Kidney (tissue), 22 donors: ENCODE measurements at places on chromosomes 3 and 15. TPM values are rescaled to one million over a fixed set of nuclear protein-coding genes. Genes with fewer than 3 reads are reported as not detected.

GRCh38 chr3:101602731-101603130 lies 28.8 kb downstream of the PCNP start:
- DNase-seq, result no peak

DNA sequence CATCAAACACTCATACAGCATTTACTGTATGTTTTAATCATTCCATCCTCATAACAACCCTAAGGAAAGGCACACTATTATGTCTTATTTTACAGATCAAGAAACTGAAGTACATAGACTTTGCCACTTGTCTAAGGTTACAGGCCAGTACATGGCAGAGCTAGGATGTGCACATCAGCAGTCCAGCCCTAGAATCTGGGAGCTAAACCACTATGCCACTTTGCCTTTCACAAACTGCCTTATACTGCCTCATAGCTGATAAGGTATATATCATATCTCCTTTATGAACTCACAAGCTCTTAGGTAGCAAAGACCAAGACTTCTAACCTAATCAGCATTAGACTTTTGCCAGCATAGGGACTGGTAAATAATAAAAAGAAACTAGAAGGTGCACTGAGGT lies 49.1 kb downstream of the MYO9A start:
- DNase-seq, result no peak

GRCh38 chr3:104805042-104805441 lies 561.7 kb upstream of the ALCAM start:
- no peak for DNase-seq

- DNase-seq, result no peak
Observed at GRCh38 chr3:38345879-38346586, 552 bp upstream of the XYLB start.

DNA sequence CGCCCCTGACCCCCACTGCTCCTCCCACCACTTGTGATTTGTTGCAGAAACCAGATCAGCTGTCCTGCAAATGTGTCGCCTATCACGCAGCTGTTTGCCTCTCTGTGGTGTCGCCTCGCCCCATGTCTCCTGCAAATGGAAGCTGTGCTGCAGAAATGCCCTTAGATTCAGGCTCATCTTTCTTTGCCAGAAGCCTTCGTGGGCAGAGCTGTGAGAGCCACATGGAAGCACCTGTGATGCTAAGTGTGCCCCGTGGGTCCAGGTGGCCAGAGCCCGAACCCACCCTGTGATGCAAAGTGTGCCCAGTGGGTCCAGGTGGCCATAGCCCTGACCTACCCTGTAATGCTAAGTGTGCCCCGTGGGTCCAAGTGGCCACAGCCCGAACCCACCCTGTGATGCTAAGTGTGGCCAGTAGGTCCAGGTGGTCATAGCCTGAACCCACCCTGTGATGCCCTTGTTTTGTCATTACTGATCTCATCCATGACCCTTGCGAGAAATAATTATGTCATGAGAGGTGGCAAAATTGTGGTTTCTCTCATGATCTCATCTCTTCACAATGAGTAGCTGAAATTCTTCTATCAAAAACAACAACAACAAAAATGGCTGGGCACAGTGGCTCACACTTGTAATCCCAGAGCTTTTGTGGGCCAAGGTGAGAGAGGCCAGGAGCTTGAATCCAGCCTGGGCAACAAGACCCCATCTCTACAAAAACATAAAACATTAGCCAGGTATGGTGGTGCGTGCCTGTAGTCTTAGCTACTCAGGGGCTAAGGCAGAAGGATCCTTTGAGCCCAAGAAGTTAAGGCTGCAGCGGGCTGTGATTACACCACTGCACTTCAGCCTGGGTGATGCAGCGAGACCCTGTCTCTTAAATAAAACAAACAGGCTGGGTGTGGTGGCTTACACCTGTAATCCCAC lies 187.4 kb downstream of the GOLGA6L6 start:
- DNase-seq, result no peak

Gene CD200
- total RNA-seq, result 16.8 TPM

Gene CAMP
- not detected for total RNA-seq

Gene CTDSPL2
- 37.8 TPM for total RNA-seq

Gene IL12A
- total RNA-seq, result 0.22 TPM

Gene TRIM71
- 1.2 TPM for total RNA-seq
